NCI-H1105 (cell line): ENCODE measurements at places on chromosomes 13 and 19.

- peak; percentile 31 for DNase-seq
Measured at GRCh38 chr19:2274931-2275535, 6.9 kb downstream of the PEAK3 start.

DNA sequence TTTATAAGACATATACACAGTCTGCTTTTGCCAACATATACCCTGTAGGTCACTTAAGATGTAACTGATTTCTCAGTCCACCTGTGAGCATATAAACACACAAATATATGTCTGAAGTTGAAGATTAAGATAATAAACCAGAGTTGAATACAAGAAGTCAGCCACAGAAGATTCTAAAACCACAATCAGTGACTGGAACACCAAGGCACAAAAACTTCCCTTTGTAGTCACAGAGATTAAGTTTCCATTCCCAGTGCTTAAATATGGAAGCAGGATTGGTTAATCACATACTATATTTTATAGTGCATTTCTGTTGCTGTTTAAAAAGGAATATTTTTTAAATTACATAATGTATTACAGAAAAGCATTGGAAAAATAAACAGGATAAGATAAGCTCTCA lies 39.9 kb downstream of the MTMR6 start:
- DNase-seq, result no peak

DNA sequence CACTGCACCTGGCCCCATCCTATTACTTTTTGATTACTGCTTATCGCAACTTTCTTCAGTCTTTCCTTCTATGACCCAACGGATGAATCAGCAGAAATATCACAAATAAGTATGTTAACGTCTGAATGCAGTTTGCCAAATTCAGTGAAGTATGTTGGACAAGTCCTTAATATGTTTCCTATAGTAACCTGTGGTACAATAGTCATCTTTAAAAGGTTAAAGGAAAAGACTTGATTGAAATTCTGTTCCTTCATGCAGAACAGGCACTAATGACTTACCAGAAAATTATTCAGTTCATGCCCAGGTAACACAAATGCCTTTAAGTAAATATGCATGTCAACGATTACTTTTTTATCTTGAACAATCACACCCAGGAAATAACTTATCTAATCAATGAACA lies 242.6 kb downstream of the KCTD12 start:
- no peak for DNase-seq

GRCh38 chr19:5179256-5179655 lies 161.4 kb downstream of the PTPRS start:
- DNase-seq, result peak; percentile 22

DNA sequence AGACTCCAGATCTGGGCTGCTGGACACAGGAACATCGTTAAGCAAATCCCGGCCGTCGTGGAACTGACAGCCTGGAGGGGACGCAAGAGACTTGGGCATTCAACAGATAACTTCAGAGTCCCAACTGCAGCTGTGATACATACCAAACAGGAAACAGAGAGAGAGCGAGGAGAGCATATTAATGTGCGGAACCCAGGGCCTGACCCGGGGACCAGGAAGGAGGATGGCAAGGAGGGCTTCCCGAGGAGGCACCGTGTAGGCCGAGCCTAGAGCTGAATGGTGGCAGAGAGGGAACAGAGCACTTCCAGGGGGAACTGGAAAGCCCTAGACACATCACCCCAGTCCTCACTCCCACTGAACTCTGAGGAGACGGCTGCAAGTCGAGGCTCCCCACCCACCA lies 68.1 kb downstream of the SIPA1L3 start:
- DNase-seq, result no peak

DNA sequence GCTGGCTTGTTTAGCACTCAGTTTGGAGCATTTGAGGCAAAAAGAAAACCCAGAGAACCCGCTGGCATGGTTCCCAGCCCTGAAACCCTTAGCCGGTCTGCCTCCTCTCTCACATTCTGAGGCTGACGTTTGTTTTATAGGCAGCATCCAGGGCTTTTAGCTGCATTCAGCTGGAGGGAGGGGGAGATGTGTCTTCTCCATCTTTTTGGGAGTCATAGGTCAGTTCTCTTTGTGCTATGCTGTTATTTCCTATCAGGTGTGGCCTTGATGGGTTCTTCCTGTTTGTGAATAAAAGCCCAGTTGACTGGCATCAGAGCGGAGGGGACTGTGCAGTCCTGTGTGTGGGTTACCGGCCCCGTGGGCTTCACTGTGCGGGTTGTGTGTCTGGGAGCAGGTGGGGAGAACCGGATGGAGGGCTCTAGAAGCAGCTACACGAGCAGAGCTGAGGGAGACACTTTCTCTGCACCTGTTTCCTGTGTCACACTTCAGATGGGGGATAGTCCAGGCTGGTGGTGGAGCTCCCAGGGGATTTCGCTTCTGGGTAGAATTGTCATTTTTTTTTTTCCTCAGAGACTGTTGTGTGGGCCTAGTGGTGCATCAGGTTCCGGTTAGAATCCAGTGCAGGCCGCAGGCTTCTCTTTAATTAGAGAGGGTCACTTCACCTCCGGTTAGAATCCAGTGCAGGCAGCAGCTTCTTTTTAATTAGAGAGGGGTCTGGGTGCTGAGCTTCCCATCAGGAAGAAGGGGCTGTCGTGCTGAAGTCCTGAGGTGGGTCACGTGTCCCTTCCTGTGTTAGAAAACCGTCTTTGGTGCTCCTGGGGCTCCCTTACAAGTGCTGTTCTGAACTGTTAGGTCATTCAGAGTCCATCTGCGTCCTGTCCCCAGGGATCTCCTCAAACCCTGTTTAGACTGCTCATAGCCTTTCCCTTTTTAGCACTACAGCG lies 69.6 kb downstream of the ARHGEF7 start:
- peak; percentile 11 for DNase-seq

- no peak for DNase-seq
Measured at GRCh38 chr13:48733739-48734335, 80.1 kb downstream of the CYSLTR2 start.

- no peak for DNase-seq
Measured at GRCh38 chr13:103386341-103386740, 320.1 kb upstream of the SLC10A2 start.

DNA sequence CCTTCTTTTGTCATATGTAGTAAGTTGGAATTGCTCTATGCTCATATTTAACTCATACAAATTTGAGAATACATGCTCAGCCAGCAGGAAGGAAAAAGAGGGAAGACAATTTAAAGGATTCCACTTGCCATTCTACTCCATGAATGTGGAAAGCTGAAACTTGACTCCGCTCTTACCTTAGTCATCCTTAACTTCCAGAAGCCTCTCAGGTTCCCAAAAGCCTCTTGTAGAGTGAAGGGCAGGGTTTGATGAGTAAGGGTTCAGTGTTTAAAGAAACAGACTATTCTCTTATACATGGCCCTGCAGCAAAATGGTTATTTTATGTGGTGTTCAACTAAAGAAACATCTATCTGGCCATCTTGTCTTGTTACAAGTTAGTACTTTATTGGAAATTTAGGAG lies 27.1 kb downstream of the FAM124A start:
- DNase-seq, result no peak

DNA sequence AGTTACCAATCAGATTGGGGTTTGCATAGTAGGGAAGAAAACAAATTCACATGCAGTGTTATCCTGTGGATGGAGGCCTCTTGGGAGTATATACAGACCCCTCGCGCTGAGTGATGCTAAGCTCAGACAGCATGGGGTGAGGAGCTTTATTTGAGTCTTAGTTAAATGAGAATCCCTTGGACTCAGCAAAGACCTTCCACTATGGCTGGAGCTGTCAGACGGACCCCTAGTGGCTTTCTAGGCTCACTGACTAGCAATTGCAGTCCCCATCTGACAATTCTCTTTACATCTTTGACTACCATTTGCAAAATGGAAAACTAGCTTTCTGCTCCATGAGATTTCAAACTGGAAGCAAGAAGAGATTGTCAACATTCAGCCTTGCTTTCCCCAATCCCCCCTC lies 90.4 kb downstream of the STOML3 start:
- DNase-seq, result no peak

DNA sequence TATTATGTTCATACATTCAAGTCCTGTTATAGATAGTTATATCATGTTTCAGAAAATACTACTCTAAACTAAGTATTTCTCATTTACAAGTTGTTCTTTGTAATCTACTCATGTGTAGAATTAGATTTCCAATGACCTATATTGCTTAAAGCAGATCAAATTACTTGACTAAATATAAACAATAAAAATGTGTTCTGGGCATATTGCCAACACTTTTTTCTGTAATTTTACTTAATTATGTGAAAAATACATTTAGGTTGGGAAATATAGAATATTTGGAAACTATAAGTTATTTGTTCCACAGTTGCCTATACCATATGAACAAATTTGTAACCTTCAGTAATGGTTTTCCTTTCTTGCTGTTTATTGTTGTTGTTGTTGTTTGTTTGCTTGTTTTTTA lies 275.2 kb upstream of the PCDH9 start:
- no peak for DNase-seq

DNA sequence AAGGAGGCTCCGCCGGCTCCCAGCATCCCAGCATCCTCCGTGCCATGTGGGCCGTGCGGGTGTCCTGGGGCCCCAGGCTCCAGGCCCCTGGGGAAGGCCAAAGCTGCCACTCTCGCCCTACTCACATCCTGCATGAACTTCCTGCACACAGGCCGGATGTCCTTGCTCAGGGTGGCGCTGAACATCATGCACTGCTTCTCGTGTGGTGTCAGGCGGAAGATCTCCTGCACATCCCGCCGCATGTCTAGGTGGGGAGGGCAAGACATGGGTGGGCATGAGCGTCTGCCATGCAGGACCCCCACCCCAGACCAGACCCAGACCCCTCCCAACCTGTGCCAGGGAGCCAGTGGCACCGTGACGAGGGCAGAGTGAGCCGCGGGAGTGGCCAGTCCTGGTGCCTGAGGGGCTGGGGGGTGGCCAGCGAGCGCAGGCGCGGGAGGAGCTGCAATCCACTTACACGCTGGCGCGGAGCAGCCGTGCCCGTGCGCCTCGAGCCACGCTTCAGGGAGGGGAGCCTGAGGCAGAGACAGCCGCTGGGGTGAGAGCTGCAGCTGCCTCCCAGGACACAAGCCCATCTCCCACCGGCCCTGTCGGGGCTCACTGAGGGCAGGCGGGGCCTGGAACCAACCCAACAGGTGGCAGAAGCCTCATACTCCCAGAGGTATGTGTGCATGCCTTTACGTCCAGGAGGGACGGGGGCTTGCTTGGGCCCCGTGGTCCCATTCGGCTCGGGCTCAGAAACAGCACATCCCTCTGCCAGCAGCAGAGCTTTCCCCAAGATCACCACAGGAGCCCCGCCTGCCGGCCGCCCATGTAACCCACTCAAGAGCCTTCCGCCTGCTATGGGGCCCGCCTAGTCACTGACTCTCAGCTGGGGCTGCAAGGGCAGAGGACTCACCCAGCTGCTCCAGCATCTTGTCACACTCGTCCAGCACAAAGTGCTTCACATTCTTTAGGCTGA lies 8.8 kb downstream of the DDX39A start:
- DNase-seq, result no peak
